ENCODE measurements at places on chromosomes 7 and 10.

DNA sequence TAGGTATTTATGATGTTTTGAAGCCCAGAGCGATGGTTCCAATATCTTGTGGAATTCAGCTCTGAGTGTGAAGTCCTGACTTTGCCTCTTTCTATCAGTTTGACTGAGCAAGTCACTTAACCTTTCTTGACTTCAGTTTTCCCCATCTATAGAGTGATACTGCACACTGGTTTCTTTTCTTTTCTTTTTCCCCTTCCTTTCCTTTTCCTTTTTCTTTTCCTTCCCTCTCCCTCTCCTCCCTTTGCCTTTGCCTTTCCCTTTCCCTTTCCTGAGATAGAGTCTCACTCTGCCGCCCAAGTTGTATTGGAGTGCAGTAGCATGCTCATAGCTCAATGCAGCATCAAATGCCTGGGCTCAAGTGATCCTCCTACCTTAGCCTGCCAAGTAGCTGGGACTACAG is 20.6 kb downstream of the SGPL1 start:
- DNase-seq: no peak

DNA sequence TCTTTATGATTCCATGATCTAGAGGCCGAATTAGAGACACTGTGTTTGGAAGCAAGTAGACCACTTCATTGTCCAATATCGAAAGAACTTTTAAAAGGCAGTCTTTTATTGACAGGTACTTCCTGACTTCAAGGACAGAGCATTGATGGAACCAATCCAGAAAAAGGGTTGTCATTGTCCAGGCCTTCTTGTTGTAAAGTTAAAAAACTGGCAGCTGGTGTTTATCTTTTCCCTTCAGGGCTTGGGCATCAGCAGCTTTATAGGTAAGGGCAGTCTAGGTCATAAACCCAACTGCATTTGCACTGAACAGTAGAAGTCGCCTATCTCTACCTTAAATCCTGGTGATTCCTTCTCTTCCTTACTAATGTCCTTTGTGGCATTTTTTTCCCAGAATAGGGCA is 95.6 kb downstream of the ST7 start:
- no peak for DNase-seq

GRCh38 chr7:38229386-38229785 is 44.0 kb downstream of the TARP start:
- DNase-seq: no peak

- DNase-seq: no peak
Observed at GRCh38 chr10:4008676-4009382, 223.8 kb upstream of the KLF6 start.

- no peak for DNase-seq
Observed at GRCh38 chr7:41744161-41744560, 41.3 kb upstream of the INHBA start.

DNA sequence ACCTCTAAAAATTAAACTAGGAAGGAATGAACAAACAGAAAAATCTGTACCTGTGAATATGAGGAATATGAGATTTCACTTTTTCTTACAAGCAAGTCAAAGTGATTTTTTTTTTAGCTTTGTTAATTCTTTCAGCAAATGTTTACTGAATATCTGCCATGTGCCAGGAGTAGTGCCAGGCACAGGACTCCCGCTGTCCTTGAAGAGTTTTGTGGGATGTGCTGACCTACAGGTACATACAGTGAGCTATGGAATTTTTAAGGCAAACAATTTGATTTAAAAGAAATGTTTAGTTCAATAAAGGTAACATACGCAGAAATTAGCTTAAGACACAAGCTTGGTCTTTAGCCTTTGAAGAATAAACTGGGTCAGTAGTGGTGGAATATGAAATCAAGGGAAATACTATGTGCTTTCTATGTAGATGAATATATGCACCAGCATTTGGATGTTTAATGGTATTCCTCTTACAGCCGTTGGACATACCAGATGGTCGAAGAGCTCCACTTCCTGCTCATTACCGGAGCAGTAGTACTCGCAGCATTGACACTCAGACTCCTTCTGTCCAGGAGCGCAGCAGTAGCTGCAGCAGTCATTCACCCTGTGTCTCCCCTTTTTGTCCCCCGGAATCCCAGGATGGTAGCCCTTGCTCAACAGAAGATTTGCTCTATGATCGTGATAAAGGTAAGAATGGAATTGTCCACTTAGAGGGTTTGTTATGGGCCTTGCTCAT is 102.0 kb downstream of the GLCCI1 start:
- no peak for DNase-seq

DNA sequence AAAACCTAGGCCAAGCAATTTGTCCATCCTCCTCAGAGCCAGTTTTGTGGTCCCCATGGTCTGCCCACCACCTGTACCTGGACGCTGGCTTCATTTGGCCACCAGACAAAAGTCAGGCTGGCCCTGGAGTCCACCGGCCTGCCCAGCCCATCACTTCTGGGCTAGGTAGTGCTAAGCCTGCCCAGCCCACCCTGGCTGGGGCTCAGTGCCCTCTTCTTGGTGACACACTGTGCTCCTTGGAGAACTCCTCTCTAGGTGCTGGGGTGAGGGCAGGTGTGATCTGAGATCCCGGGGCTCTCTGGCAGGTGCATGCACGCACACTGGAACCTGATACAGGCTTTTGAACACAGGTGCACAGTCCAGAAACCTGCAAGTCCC is 1.1 kb downstream of the AIFM2 start:
- DNase-seq: no peak

DNA sequence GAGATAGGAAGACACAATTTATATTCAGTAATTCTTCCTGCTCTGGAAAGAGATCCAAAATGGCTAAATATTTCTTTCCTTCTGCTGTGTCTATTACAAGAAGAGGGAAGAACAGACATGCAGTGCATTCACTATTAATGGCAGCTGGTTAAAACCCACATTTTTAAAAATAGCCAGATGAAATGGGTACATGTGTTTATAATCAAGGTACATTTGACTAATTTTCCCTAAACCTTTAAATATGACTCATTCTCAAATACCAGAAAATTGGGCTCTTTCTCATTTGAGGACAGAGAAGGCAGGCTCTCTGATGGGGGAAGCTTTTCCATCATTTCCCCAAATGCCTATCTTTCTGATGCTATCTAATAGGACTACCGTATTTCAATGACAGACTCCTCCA is 215.7 kb upstream of the HABP2 start:
- DNase-seq: no peak

DNA sequence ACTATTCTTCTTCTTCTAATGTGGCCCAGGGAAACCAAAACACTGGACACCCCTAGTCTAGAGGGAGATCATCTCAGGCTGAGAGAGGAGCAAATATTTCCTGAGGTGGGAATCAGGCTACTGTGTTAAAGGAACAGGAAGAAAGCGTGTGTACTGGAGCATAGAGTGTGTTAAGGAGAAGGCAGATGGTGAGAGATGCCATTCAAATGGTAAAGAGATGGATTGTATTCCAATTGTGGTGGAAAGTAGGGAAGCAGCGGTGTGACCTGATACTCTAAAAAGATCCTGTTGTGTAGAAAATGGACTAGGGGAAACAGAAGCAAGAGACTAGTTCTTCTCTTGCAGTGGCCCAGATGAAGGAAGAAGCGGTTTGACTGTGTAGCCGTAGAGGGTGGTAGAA is 31.2 kb downstream of the RAB18 start:
- no peak for DNase-seq

GRCh38 chr10:79137826-79138225 is 69.1 kb downstream of the ZMIZ1 start:
- DNase-seq: no peak

GRCh38 chr10:43110338-43111071 is 27.7 kb upstream of the CSGALNACT2 start:
- DNase-seq: no peak

- no peak for DNase-seq
Observed at GRCh38 chr10:104072786-104073185, 12.9 kb downstream of the COL17A1 start.

DNA sequence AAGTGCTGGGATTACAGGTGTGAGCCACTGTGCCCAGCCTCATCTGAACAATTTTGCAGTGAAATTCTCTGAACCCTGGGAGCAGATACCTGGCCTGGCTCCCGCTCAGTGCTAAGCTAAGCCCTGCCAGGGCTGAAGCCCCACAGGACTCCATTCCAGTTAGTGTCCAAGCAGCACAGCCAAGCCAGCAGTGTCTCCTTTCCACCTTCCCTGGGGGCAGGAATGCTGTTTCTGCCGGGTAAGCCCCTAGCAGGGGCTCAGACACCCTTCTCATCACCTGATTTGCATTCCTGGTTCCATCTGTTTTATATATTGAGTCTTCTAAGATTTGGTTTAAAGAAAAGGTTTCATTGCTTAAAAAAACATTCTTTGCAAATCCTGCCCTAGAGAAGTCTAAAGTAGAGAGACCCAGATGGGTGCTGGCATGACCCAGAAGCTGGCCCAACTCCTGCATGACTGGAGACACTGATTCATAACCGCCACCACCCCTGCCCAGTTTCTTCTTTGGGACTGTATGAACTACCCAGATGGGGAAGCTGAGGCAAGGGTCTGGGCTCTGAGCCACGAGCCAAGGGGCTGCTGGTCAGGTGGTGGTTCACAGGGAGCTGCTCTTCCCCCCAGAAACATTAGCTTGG is 14.0 kb downstream of the SLC13A4 start:
- DNase-seq: no peak

DNA sequence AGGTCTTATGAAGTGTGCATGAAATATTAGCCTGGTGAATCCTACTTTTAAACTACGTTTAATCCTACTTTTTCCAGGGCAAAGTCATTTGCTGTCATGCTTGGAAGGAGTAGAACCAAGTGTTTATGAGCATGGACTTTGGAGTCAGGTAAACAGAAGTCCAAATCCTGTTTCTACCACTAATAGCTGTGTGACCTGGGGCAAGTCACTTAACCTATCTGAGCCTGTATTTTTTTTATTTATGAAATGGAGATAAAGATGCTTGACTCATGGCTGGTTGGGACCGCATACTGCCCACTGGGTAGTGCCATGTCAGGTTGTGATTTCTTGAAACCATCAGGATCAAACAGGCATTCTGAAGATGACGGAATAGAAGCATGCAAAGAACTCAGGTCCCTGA is 249.6 kb downstream of the BAMBI start:
- DNase-seq: no peak

DNA sequence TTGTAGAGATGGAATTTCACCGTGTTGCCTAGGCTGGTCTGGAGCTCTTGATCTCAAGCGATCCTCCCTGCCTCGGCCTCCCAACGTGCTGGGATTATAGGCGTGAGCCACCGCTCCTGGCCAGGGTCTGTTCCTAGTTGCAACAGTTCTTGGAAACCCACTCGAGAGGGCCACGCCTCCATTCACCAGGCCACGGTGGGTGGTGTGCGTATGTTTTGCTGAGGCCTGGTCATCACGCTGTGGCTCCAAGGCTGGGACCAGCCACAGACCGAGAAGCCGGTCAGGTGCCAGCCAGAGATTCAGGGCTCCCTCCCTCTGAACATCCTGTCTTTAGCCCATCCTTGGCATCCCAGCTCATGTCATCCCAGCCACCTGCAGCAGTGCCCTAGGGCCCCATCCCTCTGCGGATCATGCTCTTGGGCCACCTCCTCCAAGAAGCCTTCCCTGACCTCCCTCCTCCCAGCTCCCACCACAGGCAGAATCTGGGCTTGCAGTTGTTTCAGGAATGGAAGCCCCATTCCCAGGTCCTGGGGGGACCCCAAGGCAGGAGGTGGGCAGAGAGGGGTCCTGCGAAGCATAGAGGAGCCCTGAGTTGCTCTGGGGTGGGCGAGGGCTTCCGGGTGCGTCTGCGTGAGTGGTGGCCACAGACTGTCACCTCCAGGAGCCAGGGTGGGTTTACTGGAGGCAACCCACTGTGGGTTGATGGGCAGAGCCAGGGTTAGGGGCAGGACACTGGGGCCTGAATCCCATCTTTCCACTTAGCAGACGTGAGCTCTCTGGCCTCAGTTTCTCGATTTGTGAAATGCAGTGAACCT is 5.2 kb downstream of the LAT2 start:
- DNase-seq: no peak

DNA sequence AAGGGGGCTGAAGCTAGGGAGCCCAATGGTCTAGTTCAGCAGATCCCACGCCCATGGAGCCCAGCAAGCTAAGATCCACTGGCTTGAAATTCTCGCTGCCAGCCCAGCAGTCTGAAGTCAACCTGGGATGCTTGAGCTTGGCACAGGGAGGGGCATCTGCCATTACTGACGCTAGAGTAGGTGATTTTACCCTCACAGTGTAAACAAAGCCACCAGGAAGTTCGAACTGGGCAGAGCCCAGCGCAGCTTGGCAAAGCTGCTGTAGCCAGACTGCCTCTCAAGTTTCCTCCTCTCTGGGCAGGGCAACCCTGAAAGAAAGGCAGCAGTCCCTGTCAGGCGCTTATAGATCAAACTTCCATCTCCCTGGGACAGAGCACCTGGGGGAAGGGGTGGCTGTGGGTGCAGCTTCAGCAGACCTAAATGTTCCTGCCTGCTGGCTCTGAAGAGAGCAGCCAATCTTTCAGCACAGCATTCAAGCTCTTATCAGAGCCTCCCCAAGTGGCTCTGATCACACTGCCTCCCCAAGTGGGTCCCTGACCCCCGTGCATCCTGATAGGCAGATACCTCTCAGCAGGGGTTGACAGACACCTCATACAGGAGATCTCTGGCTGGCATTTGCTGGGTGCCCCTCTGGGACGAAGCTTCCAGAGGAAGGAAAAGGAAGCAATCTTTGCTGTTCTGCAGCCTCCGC is 167.8 kb downstream of the CCDC71L start:
- DNase-seq: no peak

DNA sequence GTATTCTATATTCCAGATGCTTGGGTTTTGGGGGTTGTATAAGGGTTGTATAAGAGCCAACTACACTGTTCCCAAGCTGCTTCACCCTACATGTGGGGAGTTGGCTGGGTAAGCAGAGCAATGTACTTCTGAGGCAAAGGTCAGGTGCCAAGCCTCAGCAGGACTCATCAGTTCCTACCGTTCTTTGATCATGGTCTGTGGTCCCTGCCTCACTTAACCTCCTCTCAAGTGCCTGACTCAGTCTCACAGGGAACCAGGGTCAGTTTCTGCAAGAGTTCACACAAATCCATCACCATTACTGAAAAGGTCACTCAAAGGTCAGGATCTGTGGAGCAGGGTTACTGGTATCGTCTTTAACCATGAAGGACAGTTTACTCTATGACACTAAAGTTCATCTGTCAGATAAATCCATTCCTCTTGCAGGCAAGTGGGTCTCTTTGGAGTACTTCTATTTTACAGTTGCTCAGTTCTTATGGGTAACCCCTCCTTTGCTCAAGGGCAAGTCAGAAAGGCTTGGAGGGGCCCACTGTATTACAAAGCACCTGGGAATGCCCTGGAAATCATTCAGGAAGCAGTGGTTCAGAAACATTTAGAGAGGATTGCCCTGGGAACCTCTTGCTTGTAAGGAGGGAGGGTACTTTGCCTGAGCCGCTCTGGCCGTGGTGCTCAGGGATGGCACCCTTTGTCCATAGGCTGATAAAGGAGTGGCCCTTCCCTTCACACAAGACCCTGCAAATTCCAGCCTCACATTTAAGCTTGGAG is 184.3 kb upstream of the CDCA7L start:
- no peak for DNase-seq

DNA sequence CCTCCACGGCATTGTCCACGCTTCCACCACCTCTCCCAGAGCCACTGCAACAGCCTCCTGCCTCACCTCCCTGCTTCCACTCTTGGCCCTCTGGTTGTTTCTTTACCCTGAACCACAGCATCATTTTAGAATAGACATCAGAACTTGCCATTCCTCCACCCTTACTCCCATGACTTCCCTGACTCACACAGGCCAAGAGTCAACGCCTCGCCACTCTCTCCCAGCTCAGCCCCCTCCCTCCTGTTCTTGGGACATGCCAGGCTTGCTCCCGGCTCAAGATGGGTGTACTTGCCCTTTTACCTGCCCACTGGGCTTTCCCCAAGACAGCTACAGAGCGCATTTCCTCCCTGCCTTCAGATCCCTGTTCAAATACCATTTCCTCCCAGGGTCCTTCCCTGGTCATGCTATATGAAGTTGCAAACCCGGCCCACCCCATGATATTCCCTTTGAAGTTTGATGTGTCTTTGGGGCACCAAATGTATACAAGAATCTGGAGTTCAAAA is 429.1 kb downstream of the RPS24 start:
- DNase-seq: no peak

Measured in pons (tissue), 1 donor.